EL (cell line): ENCODE measurements at places on chromosomes 16 and 17.

- DNase-seq = no peak
These were observed 2.4 kb downstream of the MYH10 start for GRCh38 chr17:8628172-8628571.

- DNase-seq = no peak
These were observed 74.1 kb downstream of the SPECC1 start for GRCh38 chr17:20083156-20083859.

- peak; percentile 90 for DNase-seq
These were observed 98.3 kb upstream of the CIBAR2 start for GRCh38 chr16:85210423-85211169.

GRCh38 chr17:80850817-80851216 is 140.8 kb upstream of the CHMP6 start:
- DNase-seq = peak; percentile 33
